ENCODE measurements at places on chromosomes 7 and 10. TPM values are rescaled to one million over a fixed set of nuclear protein-coding genes. Genes with fewer than 3 reads are reported as not detected.

DNA sequence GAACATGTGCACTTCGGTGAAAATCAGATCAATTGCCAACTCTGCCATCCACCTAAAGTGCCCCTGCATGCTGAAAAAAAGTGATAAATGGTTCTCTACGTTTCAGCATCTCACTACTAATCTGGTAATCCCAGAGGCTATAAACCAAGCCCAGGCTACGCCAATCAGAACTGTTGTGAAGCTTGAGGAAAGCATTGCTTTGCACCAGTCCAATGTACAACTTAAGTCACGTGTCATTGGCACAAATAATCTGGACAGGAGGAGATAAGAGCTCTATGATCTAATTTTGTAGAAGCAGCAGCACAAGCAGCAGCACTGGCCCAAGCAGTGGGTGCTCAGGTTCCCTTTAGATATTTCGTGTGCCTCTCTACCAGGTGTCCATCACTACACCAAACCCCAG is 4.4 kb upstream of the EGR2 start:
- H3K27me3 ChIP-seq: peaks cover 6% of the 10 kb centered on the region
- H3K36me3 ChIP-seq: no peaks in the 10 kb centered on the region
- H3K4me3 ChIP-seq: no peak overlapping the region
- H3K27ac ChIP-seq: no peak overlapping the region
- peaks cover 27% of the 10 kb centered on the region for H3K4me1 ChIP-seq

- H3K27ac ChIP-seq: no peak overlapping the region
- H3K36me3 ChIP-seq: no peaks in the 10 kb centered on the region
- no peak overlapping the region for H3K4me3 ChIP-seq
- H3K4me1 ChIP-seq: no peaks in the 10 kb centered on the region
- peaks cover 27% of the 10 kb centered on the region for H3K27me3 ChIP-seq
These were observed 65.6 kb downstream of the UNCX start for GRCh38 chr7:1298051-1298930.

DNA sequence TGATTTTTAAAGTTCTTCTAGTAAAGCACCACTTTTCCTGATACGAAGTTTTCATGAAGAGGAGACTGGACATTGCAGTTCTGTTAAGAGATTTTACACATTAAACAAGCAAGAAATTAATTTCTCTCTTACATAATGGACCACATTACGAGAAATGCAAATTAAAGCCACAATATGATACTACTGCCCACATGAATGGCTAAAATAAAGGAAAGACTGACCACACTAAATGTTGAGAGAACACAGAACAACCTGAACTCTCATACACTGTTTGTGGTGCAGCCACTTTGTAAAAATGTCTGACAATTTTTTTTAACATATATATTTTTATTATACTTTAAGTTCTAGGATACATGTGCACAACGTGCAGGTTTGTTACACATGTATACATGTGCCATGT is 44.0 kb upstream of the HERPUD2 start:
- no peak overlapping the region for H3K27ac ChIP-seq
- no peak for DNase-seq
- no peaks in the 10 kb centered on the region for H3K36me3 ChIP-seq
- H3K4me1 ChIP-seq: peaks cover 11% of the 10 kb centered on the region
- H3K27me3 ChIP-seq: no peaks in the 10 kb centered on the region
- H3K4me3 ChIP-seq: no peak overlapping the region

- H3K36me3 ChIP-seq: no peaks in the 10 kb centered on the region
- DNase-seq: no peak
- H3K27me3 ChIP-seq: no peaks in the 10 kb centered on the region
- no peaks in the 10 kb centered on the region for H3K4me1 ChIP-seq
These were observed 244.2 kb downstream of the ELFN1 start for GRCh38 chr7:1914321-1914720.

DNA sequence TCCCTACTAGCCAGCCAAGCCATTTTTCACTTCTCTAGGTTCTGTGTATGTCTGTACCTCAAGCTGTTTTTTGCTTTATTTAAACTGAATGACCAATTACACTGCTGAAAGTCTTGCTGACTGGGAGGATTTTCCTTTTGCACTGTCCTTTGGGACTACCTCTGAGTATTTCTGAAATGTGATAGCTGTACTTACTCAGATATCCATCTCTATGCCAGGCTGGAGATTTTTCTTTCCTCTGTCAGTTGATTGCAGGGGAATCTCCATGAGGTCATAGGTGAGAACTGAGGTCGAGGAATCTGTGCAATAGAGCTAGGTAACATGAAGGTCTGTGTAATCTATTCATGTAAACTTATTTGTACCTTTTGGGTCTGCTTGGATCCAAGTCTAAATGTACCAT is 38.9 kb upstream of the ANKRD1 start:
- H3K27ac ChIP-seq: no peak overlapping the region
- no peaks in the 10 kb centered on the region for H3K36me3 ChIP-seq
- H3K4me3 ChIP-seq: no peak overlapping the region
- no peaks in the 10 kb centered on the region for H3K27me3 ChIP-seq

DNA sequence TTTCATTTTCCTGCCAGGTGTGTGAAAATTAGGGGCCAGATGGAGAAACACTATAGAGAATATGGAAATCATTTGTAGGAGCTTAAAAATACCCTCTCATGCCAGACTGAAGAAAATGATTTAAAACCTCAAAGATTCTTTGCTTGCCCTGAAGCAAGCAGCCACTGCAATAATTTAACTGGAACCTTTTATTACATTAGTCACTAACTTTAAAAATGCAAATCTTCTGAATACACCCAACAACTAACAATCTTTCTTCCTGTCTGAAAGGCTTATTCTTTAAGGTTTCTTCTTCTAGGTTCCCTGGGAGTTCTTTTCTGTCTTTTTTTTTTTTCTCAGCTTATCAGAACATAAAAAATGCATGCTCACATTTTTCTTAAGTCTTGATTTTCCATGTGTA is 238.5 kb upstream of the KMT2E start:
- no peak for DNase-seq
- H3K27ac ChIP-seq: no peak overlapping the region
- H3K27me3 ChIP-seq: no peaks in the 10 kb centered on the region

GRCh38 chr7:55140941-55141278 is 122.1 kb downstream of the EGFR start:
- no peak overlapping the region for H3K4me3 ChIP-seq
- peaks cover 11% of the 10 kb centered on the region for H3K4me1 ChIP-seq
- no peak overlapping the region for H3K27ac ChIP-seq
- H3K36me3 ChIP-seq: peaks cover 24% of the 10 kb centered on the region
- H3K27me3 ChIP-seq: no peaks in the 10 kb centered on the region
- DNase-seq: no peak

- no peaks in the 10 kb centered on the region for H3K27me3 ChIP-seq
- DNase-seq: no peak
- peaks cover 3% of the 10 kb centered on the region for H3K36me3 ChIP-seq
- H3K4me3 ChIP-seq: no peak overlapping the region
These were observed 43.5 kb upstream of the SORBS1 start for GRCh38 chr10:95604630-95605029.

GRCh38 chr10:49360271-49361177 is 35.4 kb downstream of the DRGX start:
- H3K36me3 ChIP-seq: no peaks in the 10 kb centered on the region
- peak overlapping the region; percentile 60 for H3K27ac ChIP-seq
- no peaks in the 10 kb centered on the region for H3K4me1 ChIP-seq

DNA sequence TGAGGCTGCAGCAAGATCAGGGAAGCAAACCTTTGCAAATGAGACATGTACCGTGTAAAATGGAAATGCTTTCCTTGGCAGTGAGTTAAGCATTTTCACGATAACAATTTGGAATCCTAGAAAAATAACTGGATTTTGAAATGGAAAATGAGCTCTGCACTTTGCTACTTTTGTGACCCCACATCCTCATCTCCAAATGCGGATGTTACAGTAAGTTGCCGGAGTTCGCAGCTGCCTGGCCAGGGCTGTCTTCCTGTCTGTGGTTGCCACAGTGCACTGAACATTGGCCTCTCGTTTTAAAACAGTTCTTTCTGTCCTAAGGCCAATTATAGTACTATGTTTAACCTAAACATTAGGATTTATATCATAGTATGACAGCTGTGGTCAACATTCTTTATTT is 136.2 kb upstream of the FZD8 start:
- H3K4me1 ChIP-seq: no peaks in the 10 kb centered on the region
- H3K36me3 ChIP-seq: no peaks in the 10 kb centered on the region
- DNase-seq: peak; percentile 31
- no peak overlapping the region for H3K27ac ChIP-seq
- no peaks in the 10 kb centered on the region for H3K27me3 ChIP-seq

DNA sequence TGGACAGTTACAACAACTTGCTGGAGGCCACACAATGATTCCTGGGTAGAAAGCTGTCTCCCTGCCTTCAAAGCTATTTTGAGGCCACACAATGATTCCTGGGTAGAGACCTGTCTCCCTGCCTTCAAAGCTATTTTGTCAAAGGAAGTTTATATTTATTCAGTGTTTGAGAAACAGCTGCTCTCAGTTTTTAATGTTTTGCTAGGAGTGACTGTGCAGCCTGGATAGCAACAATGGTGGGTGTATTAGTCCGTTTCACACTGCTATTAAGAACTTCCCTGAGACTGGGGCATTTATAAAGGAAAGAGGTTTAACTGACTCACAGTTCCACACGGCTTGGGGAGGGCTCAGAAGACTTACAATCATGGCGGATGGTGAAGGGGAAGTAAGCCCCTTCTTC is 3.9 kb upstream of the SGPL1 start:
- no peaks in the 10 kb centered on the region for H3K4me1 ChIP-seq
- no peaks in the 10 kb centered on the region for H3K36me3 ChIP-seq
- DNase-seq: no peak
- H3K27ac ChIP-seq: no peak overlapping the region

GRCh38 chr7:142697270-142697669 is 52.0 kb upstream of the PRSS1 start:
- H3K27me3 ChIP-seq: no peaks in the 10 kb centered on the region
- H3K27ac ChIP-seq: no peak overlapping the region
- H3K4me3 ChIP-seq: no peak overlapping the region
- DNase-seq: no peak

DNA sequence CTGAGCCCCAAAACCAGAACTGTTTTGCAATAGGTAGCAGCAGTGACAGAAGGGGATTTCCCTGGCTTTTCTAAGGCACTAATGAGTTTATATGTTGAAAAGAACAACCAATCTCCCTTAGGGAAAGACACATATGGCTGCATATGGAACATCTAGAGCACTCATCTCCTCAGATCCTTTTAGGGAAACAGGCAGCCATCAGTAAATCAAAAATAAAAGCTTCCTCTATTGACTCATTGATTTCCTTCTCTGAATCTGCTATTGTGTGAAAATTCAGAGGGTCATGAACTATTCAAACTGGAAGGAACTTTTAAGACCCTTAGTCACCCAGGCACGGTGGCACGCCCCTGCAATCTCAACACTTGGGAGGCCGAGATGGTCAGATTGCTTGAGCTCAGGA is 110.9 kb upstream of the NANOS1 start:
- H3K27me3 ChIP-seq: no peaks in the 10 kb centered on the region
- peaks cover 3% of the 10 kb centered on the region for H3K4me1 ChIP-seq
- no peak overlapping the region for H3K27ac ChIP-seq
- H3K36me3 ChIP-seq: no peaks in the 10 kb centered on the region

DNA sequence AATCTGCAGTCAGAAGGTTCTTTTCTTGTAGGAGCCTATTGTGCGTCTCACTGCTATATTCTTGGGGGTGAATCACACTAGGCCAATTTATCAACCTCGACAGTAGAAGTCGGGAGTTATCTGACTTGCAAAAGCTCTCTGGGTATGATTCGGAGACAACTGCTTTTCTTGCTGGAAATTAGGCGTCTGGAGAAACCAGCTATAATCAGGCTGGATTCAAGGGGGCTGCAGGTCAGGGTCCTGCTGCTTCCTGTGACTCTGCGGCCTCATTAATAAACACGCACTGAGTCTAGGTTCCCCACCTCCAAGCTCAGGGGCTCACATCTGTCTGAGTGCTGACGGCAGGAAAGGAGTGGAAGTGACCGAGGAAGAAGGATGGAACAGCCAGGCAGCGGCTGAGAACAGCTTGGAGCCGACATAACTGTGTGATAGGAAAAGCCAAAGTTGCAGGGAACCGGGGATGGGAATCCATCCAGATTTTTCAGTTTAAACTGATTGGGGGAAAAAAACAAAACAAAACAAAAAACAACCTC is 184.6 kb downstream of the FANK1 start:
- no peak for DNase-seq
- H3K27ac ChIP-seq: peak overlapping the region; percentile 34
- no peaks in the 10 kb centered on the region for H3K36me3 ChIP-seq

DNA sequence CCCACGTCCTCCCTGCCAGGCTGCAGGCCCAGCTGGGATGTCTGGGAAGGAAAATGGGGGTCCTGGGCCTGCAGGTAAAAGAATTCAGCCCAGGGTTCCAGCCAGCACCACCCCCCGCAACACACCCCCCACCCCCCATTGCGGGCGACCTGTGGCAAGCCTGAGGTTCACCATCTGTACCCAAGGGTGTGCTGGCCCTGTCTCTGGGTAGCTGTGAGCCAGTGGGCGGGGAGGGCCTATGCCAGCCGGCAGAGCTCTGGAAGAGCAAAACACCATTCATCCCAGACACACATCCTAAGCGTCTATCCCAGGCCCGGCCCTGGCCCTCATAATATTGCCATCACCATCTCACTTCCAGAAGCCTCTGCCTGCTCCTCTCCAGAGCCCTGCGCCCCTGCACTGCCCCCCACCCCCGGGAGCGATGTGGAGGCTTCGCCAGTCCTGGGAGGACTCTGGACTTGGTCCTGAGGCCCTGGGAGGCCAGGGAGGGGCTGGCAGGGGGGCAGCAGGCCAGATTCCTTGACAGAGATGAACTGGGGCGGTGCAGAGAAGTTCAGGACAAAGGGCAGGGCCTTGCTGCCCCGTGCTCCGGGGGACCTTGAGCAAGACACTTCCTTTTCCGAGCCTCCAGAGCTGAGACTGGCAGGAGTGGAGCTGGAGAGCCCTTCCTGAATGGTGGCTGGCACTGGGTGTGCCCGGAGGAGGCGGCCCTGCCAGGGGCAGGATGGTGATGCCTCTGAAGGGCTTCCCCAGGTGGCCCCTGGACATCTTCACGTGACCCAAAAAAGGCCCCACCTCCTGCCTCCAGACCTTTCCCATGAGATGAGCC is 8.7 kb upstream of the TTYH3 start:
- no peak overlapping the region for H3K4me3 ChIP-seq
- peaks cover 15% of the 10 kb centered on the region for H3K4me1 ChIP-seq
- no peaks in the 10 kb centered on the region for H3K27me3 ChIP-seq
- H3K36me3 ChIP-seq: no peaks in the 10 kb centered on the region
- no peak for DNase-seq

DNA sequence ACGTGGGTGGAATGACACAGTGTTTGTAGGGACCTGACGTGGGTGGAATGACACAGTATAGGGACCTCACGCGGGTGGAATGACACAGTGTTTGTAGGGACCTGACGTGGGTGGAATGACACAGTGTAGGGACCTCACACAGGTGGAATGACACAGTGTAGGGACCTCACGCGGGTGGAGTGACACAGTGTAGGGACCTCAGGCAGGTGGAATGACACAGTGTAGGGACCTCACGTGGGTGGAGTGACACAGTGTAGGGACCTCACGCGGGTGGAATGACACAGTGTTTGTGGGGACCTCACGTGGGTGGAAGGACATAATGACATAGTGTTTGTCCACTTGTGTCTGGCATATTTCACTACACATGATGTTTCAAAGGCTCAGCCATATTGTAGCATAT is 19.3 kb downstream of the PPP2R2D start:
- H3K27ac ChIP-seq: no peak overlapping the region
- no peak for DNase-seq
- H3K36me3 ChIP-seq: no peaks in the 10 kb centered on the region
- H3K27me3 ChIP-seq: no peaks in the 10 kb centered on the region
- no peak overlapping the region for H3K4me3 ChIP-seq

AKR1C8 gene
- not detected for total RNA-seq
